Activated CD8-positive, alpha-beta memory T cell treated with anti-CD3 and anti-CD28 coated beads, Interleukin-2, amount 10 ng/mL, durations not matched to agents 7 days and 5 days (primary cell): ENCODE measurements at places on chromosomes 7 and 10.

DNA sequence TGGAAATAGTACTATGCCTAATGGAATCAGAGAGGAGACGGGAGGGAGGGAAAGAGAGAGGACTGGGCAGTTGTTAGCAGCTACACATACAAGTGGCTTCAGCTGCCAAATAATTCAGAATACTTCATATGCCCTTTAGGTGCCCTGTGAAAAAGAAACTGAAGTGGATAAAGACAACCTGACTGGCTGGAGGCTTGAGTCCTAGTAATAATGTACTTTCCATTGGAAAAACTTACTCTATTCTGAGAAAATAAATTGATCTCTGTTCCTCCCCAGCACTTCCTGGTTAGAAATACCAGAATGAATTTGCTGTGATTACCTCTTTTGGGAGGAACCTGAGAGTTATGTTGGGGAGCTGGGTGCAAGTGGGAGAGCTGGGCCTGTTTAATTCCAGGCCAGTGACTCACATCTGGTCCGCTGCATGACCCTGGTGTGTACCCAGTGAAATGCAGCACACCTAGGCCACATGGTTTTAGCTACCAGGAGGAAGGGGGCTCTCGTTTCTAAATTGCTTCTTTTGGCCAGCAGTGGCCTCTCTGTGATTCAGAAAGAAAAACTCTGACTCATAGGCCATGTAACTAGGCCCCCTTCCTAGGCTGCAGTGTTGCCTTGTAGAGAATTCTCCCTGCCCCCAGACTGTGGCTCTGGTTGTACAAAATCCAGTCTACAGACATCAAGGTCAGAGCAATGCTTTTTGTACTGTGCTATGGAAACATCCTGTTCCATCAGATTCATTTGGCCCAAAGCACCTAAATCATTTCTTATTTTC is 6.5 kb downstream of the AGFG2 start:
- peak; percentile 81 for DNase-seq

- DNase-seq, result no peak
Observed at GRCh38 chr7:155163696-155164095, 93.6 kb downstream of the HTR5A start.

- DNase-seq, result no peak
Observed at GRCh38 chr10:13634207-13634606, 47.4 kb downstream of the PRPF18 start.

- DNase-seq, result no peak
Observed at GRCh38 chr10:120987359-120987758, 136.2 kb downstream of the WDR11 start.

GRCh38 chr7:148060724-148061123 is 529.8 kb upstream of the C7orf33 start:
- DNase-seq, result no peak

- DNase-seq, result no peak
Observed at GRCh38 chr7:107232568-107233090, 63.8 kb downstream of the HBP1 start.

DNA sequence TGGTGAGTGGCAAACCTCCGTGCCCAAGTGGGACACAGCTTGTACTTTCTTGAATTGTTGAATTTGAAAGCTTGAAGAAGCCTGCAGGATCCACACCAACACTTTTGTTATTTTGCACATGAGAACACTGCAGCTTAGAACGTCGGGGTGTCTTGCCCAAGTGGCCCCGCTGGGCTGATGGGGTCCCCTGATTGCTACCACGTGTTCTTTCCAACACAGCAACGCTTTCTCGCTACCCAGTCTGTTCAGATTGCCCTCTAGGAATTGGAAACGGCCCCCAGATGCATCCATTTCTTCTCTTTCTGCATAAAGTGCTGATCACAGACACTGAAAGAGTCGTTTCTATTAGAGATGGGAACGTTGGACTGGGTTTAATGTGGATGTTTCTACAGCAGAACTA is 268.5 kb downstream of the ADARB2 start:
- DNase-seq, result no peak

GRCh38 chr10:107103174-107104025 is 61.1 kb downstream of the SORCS1 start:
- DNase-seq, result no peak

GRCh38 chr7:41889040-41889439 is 186.2 kb upstream of the INHBA start:
- DNase-seq, result no peak

- no peak for DNase-seq
Observed at GRCh38 chr10:34698979-34699378, 116.1 kb downstream of the PARD3 start.

DNA sequence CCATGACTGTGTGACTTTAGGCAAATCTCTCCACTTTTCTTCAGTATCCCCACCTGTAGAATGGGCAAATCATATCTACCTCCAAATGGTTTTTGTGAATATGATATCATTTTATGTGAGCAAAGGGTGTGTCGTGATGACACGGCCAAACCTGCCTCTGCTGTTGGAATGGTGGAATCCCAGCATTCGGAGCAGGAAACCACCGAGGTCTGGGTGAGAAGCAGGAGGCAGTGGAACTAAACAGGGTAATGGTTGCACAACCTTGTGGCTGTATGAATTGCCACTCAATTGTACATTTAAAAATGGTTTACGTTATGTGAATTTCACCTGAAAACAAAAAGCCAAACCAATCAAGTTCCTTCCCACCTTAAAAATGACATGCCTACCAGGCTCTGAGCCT is 131.4 kb upstream of the ZMIZ1 start:
- DNase-seq, result no peak

- no peak for DNase-seq
Observed at GRCh38 chr7:91875851-91876250, 4.7 kb downstream of the MTERF1 start.

DNA sequence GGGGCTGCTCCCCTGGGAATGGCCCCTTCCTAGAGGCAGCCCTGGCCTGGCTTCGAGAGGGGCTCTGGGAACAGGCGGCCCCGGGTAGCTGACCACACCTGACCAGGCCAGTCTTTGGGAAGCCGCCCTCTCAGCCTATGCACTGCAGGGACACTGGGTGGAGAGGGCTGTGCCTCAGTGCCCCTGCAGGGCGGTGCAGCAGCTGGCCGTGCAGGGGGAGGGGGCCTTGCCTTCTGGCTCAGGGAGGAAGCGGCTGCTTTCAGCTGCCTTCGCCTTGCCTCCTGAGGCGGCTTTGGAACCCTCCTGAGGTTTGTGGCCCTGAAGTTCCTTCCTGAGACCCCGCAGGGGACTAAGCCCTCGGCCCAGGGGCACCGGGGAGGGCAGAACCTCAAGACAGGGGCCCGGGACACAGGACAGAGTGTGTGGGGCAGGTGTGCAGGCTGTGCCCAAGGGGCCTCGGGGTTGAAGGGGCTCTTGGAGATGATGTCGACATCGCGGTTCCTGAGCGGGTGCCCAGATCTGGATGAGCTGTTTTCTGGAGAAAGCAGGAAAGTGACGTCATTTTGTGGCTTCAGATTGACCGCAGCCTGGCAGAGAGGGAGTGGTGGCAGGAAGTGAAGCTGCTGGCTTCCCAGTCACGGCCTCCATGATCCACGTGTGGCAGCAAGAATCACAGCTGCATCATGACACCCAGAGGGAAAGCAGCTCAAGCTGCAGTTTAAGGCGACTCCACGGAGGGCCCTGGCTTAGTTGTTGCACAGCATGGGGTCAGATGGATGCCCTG is 17.7 kb downstream of the ADAM8 start:
- peak; percentile 92 for DNase-seq

DNA sequence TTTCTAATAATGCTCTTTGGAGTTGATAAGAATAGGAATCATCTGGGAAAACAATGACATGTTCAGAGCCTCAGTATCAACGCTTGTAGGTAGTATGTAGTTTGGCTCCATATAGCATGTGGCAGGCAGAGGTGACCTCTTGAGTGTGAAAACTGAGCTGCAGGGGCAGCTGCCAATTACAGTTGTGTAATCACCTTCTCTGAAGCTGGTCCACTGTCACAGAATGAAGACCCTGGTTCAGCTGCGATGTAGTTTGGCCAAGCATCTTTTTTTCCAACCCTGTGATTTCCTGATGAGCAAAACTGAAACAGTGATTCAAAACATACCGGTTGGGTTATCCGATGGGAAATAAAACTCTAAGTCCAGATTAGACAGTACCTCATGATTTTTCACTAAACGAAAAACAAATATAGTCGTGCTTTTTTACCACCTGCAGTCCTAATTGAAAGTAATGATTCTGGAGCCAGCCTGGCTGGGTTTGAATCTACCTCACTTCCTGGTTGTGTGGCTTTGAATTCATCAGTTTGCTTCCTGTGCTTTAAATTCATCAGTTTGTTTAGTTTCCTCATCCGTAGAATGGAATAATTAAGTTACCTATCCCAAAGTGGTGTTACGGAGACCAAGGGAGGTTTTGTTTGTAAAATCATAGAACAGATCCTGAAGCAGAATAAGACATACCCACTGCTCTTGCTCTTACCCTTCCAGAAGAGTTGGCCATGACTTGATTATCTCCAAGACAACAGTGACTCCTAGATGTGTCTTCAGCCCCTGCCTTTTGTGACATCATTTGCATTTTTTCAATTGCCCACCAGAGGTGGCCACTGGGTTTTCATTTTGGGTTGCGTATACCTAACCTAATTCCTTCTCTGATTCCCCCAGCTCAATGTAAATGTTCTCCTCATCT is 87.4 kb downstream of the CELF2 start:
- DNase-seq, result no peak

DNA sequence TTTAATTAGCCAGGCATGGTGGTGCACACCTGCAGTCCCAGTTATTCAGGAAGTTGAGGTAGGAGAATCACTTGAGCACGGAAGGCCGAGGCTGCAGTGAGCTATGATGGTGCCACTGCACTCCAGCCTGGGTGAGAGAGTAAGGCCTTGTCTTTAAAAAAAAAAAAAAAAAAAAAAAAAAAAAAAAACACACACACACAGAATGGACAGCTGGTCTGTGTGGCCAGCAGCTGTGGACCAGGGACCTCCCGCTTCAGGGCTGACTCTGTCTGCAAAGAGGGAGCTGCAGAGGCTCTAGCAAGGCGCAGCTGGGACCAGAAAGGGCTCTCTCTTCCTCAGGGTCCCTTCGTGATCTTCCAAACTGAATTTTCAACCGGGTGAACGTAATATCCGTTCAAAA is 53.6 kb upstream of the DNAAF5 start:
- DNase-seq, result no peak

DNA sequence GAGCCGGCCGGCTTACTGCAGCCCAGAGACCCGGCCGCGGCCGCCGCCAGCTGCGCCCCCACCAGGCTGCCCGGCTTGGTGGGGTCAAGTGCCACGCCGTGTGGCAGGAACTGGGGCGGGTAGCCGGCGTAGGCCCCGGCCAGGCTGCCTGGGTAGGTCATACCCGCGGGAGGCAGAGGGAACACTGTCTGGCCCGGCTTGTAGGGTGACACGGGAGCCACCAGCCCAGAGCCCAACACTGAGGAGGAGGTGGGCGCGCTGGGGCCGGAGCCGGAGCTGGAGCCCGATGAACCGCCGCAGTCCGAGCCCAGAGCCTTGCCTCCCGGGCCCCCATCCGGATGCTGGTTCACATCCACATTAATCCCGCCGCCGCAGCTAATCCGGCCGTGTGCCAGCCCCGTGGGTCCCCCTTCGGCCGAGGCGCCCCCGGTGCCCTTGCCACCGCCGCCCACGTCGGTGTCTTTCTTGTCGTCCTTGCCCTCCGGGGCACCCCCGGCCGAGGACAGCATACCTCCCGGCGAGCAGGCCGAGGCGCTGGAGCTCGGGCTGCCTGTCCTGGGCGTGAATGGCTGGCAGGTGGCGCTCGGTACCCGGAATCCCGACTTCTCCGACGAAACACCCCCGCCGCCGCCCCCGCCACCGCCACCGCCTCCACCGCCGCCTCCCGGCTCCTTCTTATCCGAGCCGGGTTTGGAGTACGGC is 2.0 kb downstream of the ZNF503 start:
- DNase-seq, result peak; percentile 65

DNA sequence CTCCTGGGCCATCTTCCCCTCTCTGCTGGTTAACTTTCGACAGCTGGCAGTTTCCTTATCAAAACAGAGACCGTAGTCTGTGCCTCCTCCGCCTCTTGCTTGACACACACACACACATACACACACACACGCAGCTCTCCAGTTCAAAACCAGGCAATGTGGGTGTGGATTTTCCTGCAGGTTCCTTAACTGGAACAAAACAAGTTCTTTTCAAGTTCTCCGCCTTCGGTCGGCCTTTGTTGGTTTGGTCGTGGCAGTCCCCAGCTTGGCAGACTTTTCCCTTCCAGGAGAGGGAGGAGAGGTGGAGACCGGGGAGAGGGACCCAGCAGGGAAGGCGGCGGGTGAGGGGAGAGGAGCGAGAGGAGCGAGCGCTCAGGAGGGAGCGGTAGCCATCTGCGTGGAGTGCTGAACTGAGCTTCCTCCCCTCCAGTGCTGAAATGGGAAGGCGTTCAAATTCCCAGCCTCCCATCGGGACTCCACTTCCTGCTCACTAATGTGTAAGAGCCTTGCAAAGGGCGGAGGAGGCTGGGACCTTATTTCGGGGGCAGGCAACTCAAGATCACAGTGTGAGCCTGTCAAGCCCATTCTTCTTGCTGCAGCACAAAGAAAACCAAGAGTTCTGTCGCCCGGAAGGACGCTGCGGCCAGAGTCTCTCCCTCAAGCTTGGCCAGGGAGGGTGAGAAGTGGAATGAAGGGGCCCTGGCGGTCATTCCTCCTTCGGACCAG is 120.6 kb downstream of the PRPF18 start:
- DNase-seq, result peak; percentile 41

- no peak for DNase-seq
Observed at GRCh38 chr7:5222841-5223411, 32.9 kb downstream of the WIPI2 start.

GRCh38 chr7:47534322-47535034 is 47.4 kb downstream of the TNS3 start:
- DNase-seq, result no peak
